ENCODE measurements at places on chromosomes 7 and 10.

DNA sequence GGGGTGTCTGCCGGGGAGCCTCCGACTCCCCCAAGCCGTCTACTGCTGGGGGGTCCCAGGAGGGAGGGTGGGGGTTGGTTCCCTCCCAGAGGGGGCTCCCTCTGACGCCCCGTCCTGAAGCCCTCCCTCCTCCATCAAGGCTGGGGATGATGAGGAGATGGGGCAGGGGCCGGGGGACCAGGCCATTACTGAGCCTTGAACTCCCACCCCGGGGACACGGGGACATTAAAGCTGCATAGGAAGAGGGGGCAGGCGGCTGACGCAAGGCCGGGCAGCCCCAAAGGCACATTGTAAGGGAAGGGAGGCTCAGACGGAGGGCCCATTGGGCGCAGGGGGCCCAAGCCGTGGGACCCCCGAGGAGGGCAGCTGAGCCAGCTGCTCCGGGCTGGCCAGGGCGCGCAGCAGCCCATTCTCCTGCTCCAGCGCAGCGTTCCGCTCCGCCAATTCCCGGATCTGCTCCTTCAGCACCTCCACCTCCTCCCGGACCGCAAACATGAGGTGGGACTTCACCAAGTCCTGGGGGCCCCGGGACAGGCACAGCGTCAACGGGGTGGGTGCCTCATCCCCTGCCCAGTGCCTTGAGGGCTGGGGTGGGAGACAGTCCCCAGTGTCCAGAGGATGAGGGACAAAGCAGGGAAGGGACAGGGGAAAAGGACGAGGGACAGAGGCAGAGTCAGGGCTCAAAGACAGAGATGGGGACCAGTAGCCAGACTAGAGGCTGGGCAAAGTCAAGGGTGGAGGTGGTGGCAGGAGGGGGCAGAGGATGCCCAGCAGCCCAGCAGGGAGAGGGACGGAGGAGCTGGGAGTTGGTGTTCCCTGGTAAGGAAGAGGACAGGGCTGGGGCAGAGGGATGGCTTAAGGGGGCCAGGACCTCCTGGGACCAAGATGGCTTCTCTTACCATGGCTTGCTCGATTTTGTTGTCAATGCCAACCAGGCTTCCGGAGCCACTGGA is 2.9 kb upstream of the SPACDR start:
- no peak for DNase-seq

DNA sequence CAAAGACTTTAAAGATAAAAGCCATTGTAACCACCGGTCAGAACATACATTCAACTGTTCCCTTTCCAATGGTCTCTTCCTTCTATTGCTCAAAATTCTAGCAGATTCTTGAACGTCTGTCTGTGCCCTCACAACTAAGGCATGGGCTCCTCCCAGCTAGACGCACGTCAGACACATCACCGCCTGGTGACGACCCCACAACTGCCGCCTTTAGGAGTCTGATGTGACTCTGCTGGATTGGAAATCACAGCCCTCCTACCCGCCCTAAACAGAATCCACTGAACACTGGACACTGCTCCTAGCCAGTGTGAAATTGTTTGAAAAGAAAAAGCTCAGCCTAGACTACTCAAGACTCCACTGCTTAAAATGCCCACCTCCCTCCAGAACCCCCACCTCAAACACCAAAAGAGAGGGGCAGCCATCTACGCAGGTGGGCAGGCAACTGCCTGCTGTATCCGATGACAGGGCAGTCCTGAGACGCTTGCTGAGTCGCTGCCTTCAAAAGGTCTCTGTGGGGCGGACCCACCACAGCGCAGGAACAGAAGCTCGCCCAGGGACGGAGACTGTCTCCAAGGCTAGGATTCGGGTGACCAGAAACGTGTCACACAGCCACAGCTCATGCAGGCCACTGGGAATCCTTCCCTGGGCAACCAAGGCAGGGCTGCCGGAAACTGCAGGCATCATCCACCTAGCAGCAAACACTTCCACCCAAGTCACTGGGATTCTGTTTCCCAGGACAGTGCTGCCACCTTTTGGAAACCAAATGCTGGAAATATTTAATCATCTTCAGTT is 34.7 kb downstream of the GSDME start:
- peak; percentile 8 for DNase-seq

- DNase-seq, result no peak
Observed at GRCh38 chr10:95319239-95319638, 28.4 kb upstream of the PDLIM1 start.

DNA sequence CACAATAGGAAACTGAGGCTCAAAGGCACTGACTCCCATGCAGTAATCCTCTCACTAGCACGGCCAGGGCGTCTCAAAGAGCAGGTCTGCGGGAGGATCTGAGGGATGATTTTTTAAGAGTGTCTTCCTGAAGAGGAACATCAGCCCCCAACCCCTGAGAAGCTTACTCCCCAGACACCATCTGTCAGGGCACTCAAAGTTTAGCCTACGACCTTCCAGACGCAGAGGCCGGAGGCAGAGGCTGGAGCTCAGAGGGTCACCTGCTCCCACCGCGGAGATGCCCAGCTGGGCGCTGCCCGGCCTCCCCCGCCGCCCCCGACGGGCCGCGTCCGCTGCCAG is 1.7 kb downstream of the ZNF777 start:
- no peak for DNase-seq

DNA sequence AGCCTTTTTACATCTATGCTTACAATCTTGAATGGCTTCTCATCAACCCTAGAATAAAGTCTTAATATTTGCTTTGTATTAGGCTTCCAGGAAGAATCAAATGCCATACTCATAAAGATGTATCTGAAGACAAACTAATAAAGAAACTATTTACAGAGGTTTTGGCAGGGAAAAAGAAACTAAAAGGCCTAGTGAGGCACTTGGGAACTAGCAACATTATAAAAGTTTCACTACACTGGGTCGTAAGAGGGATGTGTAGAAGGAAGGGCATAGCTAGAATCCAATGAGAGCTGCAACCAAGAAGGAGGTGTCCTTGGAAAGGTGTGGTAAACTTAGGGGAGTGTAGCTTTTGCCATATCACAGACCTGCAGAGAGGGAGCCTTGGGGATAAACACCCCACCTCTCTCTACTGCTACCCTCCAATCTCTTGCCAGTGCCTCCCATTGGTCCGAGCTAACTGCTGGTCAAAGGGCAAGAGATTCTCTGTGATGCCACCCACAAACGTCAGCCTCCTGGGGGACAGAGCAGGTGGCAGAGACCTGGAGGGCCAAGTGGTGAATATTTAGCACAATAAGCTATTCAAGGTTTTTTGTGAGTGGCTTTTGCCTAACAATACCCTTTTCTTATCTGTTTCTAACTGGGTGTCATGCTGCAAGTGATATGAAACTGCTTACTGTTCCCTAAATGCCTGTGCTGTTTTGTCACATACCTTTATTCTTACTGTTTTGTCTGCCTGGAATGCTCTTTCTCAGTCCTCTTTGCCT is 60.7 kb downstream of the CPED1 start:
- no peak for DNase-seq

- DNase-seq, result no peak
Observed at GRCh38 chr7:107995184-107996071, 7.5 kb downstream of the LAMB1 start.

GRCh38 chr7:36971515-36972139 is 247.3 kb upstream of the AOAH start:
- peak; percentile 49 for DNase-seq

DNA sequence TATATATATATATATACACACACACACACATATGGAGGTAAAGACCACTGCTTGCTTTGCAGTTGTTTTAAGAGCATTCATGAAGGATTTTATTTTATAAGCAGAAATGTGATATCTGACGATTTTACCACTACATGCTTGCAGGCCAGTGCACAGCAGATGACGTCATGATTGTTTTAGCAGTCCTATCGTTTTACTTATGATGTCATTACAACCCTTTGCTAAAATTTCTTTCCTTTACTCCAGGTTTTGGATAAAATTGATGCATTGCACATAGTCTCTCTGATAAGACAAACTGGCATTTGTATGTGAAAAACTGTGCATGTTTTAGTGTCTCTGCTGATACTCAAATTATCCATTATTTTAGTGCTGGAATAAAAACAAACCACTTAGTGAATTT is 9.2 kb downstream of the EGFR start:
- DNase-seq, result no peak

GRCh38 chr10:100612601-100613595 is 77.2 kb downstream of the HIF1AN start:
- no peak for DNase-seq

DNA sequence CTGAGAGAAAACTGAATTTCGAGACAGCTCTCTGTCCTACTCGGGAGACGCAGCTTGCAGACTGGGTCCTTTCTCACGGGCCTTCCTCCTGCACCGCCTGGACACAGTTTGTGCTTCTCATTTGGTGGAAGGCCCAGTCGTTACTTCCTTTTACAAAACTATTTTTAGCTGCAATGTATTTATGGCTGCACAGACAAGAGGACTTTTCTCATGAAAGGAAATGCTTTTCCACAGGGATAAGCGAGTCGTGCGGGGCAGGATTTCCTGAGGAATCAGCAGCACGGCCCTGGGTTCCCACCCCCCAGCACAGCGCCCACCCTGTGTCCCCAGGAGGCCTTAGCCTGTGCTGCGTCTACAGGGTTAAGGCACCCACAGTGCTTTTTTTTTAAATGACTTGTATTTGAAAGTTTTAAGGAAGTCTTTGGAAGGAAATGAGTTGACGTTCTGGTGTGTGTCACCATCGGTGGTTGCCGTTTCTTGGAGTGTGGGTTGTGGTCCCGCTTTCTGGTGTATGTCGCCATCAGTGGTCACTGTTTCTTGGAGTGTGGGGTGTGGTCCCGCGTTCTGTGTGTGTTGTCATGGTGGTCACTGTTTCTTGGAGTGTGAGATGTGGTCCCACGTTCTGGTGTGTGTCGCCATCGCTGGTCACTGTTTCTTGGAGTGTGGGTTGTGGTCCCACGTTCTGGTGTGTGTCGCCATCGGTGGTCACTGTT is 50.9 kb downstream of the INPP5A start:
- DNase-seq, result no peak

GRCh38 chr7:33854178-33854577 is 51.2 kb upstream of the BMPER start:
- no peak for DNase-seq

GRCh38 chr7:41825927-41826480 is 123.1 kb upstream of the INHBA start:
- no peak for DNase-seq

DNA sequence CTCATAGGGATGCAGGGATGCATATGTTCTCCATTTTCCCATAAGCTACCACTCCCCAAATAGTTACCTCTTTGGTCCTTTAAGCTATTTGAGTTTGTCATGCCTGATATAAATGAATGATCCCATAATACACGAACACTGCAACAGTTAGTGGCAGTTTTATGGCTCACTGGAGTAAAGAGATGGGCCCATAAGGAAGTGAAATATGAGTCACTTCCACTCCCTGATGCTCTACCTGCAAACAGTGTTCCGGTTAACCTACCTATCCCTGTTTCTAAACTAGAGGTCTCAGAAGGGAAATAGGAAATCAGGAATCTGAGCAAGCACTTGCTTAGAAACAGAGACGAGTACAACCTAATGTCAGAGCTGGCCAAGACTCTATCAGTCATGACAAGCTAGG is 71.7 kb downstream of the CALD1 start:
- DNase-seq, result no peak

GRCh38 chr7:14626076-14626475 is 276.5 kb downstream of the DGKB start:
- no peak for DNase-seq

- DNase-seq, result no peak
Observed at GRCh38 chr7:157633465-157634185, 296.8 kb downstream of the DNAJB6 start.

DNA sequence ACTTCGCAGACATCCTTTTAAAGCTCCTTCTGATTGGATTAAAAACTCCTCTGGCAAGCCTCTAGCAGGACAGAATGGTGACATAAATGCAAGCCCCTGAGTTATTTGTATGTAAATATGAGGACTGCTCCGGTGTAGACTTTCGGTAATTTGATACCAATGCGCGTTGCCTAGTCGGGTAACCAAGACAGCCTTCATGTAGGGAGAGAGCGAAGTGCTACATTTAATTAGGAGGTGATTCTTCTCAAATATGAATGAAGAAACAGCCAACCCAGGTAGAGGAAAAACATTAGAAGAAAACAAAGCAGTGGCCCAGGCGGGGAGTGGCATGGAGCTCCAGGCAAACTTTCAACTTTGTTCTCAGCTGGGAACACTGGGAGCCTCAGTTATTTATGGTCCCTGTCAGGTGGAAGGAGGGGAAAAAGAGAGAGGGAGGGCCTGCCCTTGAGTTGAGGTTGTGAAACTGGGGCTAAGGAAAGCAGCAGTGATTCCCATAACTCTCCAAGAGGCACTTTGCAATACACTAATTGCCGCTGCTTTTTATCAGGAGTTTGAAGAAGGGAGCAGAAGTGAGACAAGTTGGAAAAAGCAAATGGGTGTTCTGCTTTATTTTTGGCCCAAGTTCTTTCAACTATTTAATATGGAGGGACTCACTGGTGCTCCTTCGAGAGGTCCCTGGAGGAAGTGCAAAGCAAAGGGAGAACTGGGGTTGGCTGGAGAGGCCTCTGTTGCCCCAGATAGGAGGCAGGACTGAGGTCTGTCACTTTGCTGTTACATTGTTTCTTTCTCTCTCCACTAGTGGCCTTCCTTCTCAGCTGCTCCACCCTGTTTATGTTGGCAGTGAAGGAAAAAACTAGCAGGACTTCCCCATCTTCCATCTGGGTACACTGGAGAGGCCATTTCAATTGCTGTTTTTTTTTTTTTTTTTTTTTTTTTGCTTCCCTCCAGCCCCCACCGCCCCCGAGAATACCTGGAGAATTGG is 234.6 kb upstream of the CCDC6 start:
- DNase-seq, result peak; percentile 80

DNA sequence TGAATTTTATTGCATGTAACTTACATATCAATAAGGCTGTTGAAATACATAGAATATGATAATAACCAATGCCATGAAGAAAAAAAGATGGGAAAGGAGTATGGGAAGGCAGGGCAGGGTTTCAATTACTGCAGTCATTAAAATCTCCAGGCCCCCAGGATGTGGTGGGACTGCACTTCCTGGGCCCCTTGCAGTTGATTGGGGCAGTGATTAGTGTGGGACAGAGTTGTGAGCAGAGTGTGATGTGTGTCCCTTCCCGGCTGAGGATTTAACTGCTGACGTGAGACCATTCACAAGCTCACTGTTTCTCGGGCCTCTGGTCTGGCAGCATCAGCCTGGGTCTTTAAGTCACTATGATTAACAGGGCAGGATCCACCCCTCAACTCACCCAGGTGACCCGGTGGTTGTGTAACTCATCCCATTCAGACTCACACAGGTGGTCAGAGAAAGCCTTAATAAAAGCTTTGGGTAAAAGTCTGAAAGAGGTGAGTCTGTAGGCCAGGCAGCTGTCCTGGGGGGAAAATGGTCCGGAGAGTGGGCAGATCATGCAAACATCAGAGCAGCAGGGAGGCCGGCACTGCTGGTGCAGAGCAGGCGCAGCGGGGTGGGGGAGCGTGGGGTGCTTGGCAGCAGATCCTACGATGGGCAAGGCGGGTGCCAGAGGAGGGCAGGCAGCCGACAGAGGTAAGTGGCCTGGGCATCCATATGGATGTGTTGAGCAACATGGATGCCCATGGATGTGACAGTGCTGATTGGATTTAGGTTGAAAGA is 36.3 kb upstream of the WDFY4 start:
- DNase-seq, result no peak

Data from NCI-H510A treated with DMSO at 0.1 percent for 48 hours (cell line).